ENCODE measurements at places on chromosomes 4 and X. TPM values are rescaled to one million over a fixed set of nuclear protein-coding genes. Genes with fewer than 3 reads are reported as not detected.

HOPX gene
- total RNA-seq, result 251 TPM

ADH7 gene
- not detected for total RNA-seq

ERVMER34-1 gene
- total RNA-seq, result 1.7 TPM

MYL5 gene
- total RNA-seq, result 14.6 TPM

FAM241A gene
- total RNA-seq, result 1.3 TPM

CAPN6 gene
- not detected for total RNA-seq

BEND4 gene
- total RNA-seq, result 2.4 TPM

- no peak for DNase-seq
Measured at GRCh38 chr4:83207497-83208101, 77.0 kb downstream of the COQ2 start.

GRCh38 chr4:119652998-119653397, 24.4 kb upstream of the PDE5A start:
- no peak for DNase-seq

- DNase-seq, result no peak
Measured at GRCh38 chr4:20338841-20339240, 87.1 kb downstream of the SLIT2 start.

DNA sequence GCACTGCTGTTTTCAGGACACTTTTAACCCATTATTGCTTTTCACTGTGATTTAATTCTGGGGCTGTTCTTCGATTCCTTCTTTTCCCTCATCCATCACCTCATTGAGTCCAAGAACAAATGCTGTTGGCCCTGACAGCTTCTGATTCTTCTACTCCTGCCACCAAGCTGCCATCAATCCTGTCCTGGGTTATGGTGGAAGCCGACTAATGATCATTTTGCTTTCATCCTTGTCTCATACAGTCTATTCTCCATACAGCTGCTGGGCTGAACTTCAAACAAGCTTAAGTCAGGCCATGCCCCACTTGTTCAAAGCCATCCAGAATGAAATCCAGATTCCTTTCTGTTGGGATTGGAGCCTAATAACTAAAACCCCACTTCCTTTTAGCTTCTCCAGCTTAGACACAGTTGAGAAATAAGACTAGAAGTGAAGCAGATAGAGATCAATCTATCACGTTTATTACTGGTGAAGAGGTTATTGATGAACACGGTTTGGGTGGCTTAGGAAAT, 161.9 kb downstream of the STK32B start:
- no peak for DNase-seq

DNA sequence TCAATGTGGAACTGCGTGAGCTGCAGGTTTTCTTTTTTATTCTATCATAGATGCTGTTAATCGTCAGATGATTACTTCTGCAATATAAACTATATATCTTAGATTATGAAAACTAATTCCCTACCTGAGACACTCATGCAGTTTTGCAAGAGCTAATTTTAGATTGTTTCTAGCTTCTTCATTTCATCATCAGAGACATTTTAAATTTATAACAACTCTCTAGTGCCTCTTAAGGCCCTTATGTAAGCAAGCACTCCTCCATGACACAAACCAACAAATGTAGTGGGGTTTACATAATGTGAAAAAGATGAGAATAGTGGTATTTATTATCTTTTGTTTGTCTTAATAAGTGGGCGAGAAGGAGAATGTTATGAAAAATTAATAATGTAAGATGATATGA, 170.2 kb upstream of the ETNPPL start:
- no peak for DNase-seq

GRCh38 chr4:17447056-17447455, 64.8 kb downstream of the QDPR start:
- DNase-seq, result no peak

DNA sequence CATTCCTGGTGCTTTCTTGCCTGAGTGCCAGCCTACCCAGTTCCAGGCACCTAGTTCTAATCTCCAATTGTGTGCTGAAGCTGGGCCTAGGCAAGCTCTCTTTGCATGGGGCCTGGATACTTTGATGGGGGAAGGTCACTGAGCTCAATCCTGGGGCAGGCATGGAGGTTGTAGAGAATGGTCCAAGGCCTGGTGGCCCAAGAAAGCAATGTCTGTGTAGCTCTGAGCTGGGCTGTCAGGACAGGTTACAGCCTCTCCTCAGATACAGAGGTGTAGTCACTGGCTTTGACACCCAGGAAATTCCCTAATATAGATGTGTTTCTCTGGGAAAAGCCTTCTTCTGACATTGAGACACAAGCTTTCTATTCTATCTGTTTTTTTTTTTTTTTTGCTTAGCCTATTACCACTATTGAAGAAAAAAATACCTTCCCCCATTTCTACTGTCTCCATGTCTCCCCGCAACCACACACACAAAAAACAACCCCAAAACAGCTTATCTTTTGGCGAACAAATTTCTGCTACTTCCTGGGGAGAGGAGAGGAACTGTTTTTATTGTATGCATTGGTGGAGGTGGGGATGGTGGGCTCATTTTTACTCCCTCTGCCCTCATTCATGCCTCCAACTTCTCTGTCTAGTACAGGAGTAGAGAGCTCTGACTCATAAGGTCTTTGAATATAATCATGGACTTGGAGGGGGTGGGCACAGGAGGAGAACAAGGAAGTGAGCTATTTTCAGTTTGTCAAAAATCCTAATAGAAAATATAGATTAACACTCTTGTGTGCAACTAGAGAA, 66.7 kb upstream of the DHX15 start:
- no peak for DNase-seq
